ENCODE measurements at places on chromosomes 7 and 10.

DNA sequence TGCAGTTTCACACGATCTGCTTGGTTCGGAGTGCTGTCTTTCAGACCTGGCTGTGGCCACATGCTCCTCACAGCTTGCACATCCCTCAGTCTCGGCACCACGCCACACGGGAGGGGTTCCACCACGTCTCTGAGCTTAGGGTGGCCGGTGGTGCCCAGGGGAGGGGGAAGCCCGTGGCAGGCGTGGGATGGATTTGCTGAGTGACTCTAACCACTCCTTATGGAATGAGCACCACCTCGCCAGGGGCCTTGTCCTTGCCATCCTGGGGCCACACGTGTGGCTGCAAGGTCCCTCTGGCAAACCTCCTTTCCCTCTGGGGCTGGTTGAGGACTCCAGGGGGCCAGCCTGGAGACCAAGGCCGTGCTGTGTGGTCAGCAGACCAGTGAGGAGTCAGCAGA, 29.1 kb upstream of the FAM20C start:
- no peak for DNase-seq

GRCh38 chr10:124182088-124182541, 88.7 kb upstream of the CHST15 start:
- no peak for DNase-seq

DNA sequence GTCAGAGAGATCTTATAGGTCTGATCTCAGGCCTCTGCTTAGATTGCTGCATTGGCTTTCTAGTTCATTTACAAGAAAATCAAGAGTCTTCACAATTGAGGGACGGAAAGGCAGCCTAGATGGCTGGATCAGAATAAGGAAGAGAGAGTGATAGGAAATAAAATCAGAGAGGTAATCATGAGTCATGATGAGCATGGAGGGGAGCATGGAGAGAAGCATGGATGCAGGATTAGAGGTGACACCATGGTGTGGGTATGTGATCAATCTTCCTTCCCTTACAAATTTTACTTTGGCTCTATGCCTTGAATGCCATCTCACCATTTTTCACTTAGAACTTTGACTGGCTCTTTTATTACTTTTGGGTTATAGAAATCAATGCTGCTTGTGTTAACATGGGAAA, 1.4 kb downstream of the BCCIP start:
- DNase-seq = no peak

DNA sequence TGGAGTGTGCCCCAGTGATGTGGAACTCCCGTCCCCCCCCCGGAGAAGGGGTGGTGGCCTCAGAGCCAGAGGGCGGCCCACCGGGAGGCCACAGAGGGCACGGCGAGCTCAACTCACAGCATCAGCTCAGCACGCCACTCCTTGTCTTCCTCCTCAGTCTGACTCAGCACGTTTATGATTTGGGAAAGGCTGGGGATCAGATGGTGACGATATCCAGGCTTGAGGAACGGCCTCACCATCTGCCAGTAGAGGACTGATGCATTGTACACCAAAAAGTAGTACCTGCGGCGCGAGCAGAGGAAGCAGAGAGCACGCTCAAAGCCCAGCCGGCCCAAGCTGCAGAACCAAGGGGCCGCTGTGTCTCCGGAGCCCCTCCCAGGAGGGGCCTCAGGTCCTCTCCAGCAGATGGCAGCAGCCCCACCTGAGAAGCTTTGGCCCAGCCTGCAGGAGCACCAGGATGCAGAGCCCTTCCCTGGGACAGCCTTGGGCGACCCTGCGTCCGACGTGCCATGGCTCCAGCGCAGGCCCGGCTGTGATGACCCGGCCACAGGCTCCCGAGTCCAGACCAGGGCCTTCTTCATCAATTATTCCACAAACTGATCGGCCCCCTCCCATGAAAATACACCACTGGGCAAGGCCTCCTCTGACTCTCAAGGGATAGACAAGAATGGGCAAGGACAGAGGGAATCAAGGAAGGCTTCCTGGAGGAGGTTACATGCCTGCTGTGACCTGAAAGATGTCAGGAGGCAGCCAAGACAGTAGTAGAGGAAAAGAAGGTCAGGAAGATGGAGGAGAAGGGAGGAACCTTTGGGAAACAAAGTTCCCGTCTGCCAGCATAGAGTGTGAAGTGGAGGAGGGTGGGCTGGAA, 3.7 kb downstream of the CFAP46 start:
- DNase-seq = no peak

GRCh38 chr7:142940966-142941535, 1.8 kb downstream of the LLCFC1 start:
- no peak for DNase-seq

- no peak for DNase-seq
Measured at GRCh38 chr7:29970158-29970557, 19.4 kb downstream of the SCRN1 start.

- DNase-seq = no peak
Measured at GRCh38 chr7:148044173-148044572, 546.4 kb upstream of the C7orf33 start.

DNA sequence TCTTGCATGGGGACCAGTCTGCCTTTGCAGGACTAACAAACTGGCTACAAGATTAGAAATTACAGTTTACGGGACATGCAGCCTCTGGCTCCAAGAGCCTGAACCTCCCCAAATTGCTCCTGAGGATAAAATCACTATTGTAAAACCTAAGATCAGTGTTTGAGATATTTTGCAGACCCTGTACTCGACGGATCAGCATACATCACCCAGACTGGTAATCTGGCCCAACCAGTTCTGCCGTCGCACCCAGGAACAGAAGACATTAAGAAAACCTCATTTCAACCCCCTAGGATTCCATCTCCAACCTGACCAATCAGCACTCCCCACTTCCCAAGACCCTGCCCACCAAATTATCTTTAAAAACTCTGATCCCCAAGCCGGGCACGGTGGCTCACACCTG, 27.1 kb upstream of the DNMBP start:
- DNase-seq = no peak

- DNase-seq = peak; percentile 33
Measured at GRCh38 chr10:71771821-71772617, 1.3 kb downstream of the VSIR start.

GRCh38 chr10:32232378-32232777, 114.6 kb downstream of the EPC1 start:
- DNase-seq = no peak

DNA sequence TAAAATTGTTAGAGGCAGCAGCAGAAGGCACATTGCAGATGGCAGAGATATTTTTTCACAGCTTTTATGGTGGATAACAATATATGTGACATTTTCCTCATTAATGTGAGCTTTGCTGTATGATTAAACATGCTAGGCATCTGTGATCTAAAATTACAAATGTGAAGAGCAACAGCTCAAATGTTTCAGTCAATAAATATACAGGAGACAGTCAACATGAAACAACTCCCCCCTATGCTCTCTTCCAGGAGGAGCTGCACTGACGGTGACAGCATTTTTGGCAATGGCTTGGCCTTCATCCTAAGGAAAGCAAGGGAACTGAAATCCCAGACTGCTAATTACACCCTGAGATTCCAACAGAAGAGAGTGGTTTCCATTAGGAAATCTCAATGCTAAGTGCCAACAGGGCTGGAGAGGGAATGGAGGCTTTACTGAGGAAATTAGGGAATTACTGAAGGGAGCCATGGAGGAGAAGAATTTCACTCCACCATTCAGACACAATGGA, 51.4 kb upstream of the GRB10 start:
- no peak for DNase-seq

DNA sequence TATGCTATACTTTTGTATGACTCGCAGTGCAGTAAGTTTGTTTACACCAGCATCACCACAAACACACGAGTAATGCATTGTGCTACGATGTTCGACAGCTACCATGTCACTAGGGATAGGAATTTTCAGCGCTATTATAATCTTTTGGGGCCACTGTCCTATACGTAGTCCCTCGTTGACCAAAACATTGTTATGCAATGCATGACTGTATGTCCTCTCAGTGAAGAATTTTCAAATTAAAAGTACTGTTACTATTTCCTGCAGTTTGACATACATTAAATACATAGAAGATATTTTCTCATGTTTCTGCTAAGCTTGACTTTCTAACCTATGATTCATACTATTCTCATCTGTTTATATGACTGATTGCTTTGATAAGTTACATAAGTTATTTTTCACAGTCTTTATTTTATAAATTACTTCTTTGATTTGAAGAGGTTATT, 203.6 kb downstream of the VTI1A start:
- DNase-seq = no peak

GRCh38 chr7:39594988-39595620, 28.3 kb upstream of the RALA start:
- DNase-seq = no peak

DNA sequence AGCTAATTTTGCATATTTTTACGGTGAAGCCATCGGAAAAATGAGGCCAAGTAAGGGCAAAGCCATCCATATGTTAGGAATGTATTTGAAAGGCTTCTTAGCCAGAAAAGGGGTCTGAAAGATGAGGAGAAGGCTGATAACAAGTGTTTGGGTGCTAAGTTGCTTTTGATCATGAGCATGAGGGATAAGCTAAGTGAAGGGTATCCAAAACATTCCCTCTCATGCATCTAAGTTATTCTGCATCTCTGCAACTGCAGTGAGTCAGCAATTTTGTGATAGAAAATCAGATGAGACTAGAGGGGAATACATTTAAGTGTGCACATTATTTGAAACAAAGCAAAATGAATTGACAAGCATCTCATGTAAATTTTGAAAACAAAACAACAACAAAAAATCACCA, 282.8 kb downstream of the GPR158 start:
- DNase-seq = no peak

- no peak for DNase-seq
Measured at GRCh38 chr7:76280408-76280807, 22.1 kb upstream of the HSPB1 start.

- DNase-seq = peak; percentile 24
Measured at GRCh38 chr7:4775848-4776623, 613 bp downstream of the AP5Z1 start.

DNA sequence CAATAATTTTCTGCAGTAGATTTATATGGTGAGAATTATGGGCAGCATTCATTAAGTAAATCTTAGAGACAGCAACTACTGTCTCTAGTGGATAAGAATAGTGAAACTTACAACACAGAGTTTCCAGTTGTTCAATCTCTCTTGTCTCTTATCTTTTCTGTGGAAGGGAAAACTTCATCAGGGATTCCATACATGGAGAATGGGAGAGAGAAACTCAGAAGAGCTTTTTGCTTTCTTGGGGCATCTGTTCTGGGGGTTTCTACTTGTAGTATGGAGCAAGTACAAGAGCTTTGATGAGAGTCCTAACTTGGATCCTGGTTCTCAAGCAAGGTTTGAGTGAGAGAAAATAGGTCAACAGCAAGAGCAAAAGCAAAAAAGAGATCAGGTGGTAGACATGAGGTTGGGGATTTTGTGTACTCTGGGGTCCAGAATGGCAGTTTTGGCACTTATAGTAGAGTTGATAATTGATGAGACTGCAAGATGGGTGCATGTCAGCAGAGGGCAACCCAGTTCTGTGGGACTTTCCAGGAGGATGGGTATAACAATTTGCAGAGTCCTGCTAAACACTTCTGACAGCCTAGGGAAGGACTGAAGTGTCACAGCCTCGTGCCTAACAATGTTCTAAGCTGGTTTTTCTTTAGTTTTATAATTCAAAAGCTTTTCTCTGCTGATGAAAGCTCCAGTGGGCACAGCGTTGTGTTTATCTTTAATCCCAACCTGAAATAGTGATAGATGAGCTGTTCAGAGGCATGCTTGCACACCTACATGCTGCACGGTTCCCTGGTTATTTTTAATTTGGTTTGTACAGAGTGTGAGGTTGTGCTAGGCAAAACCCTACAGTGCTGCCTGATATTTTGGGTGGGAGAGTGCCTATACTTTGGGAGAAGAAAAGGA, 32.0 kb upstream of the STRIP2 start:
- DNase-seq = peak; percentile 15

DNA sequence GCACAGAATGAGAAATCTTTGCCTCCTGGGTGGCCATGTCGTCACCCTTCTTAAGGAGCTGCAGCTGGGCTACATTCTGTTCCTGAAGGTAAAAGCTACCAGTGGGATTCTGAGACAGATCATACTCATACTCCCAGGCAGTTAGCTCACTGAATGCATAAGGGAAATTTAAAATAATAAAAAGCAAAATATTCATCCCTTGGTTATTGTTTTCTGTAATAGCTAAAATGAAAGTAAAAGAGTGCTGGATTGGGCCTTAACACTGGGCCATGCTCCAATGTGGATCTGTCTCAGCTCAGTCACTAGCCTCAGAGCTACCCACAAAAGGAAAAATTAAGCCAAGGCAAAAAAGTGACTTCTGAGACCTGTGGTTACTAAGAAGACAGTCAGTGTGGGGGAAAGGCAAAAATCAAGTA, 8.9 kb upstream of the DYNC2I1 start:
- no peak for DNase-seq

GRCh38 chr7:47241112-47242065, 340.5 kb downstream of the TNS3 start:
- DNase-seq = no peak

GRCh38 chr10:31101123-31101522, 69.5 kb upstream of the ZNF438 start:
- DNase-seq = peak; percentile 62

Data from stimulated activated CD4-positive, alpha-beta T cell treated with anti-CD3 and anti-CD28 coated beads, Interleukin-15, amount 100 ng/mL, for 48 hours (primary cell).